ENCODE measurements at places on chromosomes 1 and 21.
A peak's percentile ranks its signal among the peaks of the same experiment; 100 is the strongest.

DNA sequence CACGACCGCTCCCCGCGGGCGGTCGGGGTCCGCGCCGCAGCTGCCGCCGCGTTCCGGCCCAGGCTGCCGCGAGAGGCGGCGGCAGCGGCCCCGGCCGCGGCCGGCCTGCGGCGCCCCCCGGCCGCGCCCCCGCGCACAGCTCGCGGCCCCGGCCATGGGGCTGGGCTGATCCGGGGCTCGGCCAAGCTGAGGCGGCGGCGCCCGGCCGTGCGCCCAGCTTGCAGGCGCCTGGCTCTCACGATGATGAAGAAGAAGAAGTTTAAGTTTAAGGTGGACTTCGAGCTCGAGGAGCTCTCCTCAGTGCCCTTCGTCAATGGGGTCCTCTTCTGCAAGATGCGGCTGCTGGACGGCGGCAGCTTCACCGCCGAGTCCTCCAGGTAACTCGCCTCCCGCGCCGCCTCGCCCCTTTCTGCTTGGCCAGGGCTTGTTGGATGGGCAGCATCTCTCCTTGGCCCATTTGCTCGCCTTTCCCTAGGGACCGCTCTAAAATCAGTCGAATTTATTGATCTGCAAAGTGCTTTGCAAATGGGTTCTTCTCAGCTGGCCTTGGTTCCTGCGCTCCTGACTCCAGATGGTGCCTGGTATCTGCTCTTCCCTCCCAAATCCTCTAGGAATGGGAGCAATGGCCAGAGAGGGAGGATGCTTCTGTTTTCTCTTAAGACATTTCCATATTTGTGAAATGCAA, 431 bp downstream of the EEIG2 start:
- DNase-seq, result peak; percentile 58

DNA sequence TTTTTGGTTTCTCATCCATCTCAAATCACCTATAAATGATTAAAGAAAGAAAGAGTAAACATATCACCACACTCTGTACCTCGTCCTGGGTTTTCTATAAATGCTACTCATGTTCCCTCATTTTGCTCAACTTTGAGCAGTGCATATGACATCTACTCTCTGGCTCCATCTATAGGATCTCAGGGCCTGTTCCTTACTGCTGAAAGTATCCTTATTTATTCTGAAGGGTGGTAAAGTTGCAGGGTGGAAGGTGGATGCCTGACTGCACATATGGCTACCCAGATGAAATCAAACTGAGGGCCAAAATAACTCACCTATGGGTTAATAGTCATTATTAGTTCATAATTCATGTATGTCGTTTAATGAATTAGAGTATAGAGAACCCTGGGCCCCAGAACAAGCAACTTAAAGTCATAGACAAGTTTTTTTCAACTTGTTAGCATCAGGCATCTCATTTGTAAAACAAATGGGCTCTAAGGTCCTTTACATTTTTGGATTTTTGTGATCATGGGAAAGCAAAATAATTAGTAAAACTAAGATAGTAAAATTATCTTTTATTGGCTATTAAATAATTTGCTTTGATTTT, 46.5 kb downstream of the NCF2 start:
- no peak for DNase-seq

GRCh38 chr1:6738987-6739676, 37.5 kb upstream of the DNAJC11 start:
- no peak for DNase-seq

- DNase-seq, result no peak
Observed at GRCh38 chr1:22952694-22953056, 20.0 kb downstream of the LACTBL1 start.

GRCh38 chr1:70820396-70820795, 227.2 kb downstream of the PTGER3 start:
- DNase-seq, result no peak

GRCh38 chr1:10056599-10056987, 23.8 kb downstream of the UBE4B start:
- DNase-seq, result no peak

DNA sequence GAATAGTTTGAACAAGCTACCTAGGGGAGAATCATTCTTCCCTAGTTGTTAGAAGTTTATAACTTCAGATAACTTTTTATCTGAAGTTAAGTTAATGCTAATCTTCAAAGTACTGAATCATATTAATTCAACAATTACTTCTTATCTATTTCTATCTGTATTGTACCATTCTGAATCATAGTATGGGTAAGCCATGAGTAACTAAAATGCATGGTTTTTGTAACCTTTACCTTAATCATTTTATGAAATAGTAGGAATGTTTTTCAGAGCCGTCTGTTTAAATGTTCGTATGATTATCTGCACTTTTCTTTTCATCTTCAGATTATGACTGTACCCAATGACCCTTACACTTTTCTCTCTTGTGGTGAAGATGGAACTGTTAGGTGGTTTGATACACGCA, 50.3 kb upstream of the MPC2 start:
- no peak for DNase-seq

GRCh38 chr1:150981805-150982712, at the start of gene ANXA9:
ANXA9 (plus strand) TSS chr1:150982292; CDS start chr1:150983106, 814 bp downstream.
- DNase-seq, result peak; percentile 68

GRCh38 chr21:32143241-32143939, 135.5 kb downstream of the MIS18A start:
- DNase-seq, result peak; percentile 26

DNA sequence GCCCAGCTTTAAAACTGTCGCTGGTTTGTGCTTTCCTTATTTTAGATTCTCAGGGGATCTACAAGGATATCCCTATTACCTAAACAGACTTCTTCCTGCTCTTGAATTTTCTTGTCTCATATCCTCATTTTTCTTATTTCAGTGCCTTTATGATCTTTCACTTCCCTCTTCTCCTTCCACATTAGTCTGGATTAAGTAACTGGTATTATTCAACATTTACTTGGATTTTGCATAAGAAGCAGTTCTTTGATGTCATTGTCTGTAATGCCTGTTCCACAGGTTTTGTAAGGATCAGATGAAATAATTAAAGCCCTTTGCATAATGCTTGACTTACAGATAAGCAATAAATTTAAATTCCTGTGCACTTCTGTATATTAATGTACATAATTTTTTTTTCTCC, 26.5 kb downstream of the CXADR start:
- no peak for DNase-seq

GRCh38 chr1:17561247-17561548, 21.7 kb downstream of the ARHGEF10L start:
- DNase-seq, result no peak

- DNase-seq, result no peak
Observed at GRCh38 chr1:155453141-155453540, 109.5 kb downstream of the ASH1L start.

DNA sequence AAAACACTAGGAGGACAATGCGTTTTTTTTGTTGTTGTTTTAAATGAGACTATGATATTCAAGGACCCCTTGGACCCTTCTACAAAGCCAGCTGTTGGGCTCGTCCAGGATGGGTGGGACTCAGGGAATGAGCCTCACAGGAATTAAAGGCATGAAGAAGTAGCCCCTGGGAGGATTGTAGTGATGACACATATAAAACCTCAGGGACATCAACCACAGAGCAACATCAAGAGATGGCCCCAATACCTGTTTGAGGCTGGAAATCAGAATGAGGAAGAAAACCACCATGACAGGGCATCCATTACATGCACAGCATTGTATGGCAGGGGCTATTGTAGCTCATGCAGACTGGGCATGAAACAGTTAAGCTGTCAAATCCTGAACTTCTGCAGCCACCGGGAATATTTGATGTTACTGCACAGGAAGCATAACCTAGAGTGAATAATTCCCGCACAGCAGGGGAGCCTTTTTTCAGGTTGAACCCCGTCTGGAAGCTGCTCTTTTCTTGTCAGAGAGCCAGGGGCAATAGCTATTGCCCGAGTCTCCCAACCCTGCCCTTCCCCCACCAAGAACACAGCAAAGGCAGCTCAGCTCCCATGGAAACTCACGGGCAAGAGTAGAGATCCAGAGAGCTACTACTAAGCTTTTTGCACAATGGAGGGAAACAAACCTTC, 140.2 kb upstream of the FGGY start:
- DNase-seq, result peak; percentile 71

DNA sequence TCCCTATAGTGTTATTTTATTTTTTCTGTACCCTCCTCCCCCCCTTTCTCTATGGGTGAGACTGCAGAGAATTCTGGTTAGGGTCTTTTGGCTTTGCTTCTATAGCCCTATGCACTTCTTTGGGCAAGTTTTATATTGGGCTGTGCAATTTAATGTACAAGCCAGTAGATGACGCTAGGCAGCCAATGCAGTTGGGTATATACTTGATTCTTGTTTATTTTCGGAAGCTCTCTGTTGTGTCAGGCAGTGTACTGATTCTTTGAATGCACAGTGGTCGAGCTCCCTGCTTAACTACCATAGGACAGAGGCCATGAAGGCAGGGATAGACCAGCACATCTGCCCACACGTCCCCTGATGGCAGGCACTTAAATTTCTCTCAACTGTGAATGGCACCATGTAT, 34.1 kb upstream of the GPR52 start:
- DNase-seq, result peak; percentile 3

GRCh38 chr1:239733995-239734394, 347.6 kb downstream of the CHRM3 start:
- DNase-seq, result no peak

GRCh38 chr1:50615036-50615750, 191.9 kb upstream of the DMRTA2 start:
- DNase-seq, result no peak

GRCh38 chr1:213683529-213683928, 304.2 kb upstream of the PROX1 start:
- peak; percentile 4 for DNase-seq

DNA sequence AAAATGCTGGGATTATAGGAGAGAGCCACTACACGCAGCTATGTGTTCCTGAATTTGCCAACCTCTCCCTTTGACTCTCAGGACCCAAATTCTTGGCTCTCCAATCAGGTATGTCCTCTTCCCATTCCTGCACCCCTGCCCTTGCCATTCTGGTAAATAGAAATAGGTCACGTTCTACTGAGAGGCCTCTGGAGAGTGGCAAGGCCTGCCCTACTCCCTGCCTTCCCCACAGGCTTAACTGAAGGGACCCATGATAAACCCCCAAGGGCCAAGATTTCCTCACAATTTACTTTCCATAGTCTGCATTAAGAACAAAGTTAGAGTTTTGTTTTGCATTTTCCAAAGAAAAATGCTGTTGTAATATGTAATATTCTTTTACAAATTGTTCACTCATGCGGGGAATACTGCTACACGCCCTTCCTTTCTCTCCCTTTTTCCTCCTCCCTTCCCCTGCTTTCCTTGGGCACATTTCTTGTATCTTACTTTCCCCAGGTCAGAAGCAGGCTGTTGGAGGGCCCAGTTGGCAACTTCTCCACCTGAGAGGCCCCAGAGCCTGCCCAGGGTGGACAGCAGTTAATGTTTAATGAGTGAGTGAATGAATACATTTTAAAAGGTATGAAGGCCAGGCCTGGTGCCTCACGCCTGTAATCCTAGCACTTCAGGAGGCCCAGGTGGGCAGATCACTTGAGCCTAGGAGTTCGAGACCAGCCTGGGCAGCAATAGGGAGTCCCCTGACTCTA, 33.9 kb upstream of the PUM1 start:
- no peak for DNase-seq

GRCh38 chr21:36321325-36322082, 1.5 kb downstream of the MORC3 start:
- peak; percentile 81 for DNase-seq

DNA sequence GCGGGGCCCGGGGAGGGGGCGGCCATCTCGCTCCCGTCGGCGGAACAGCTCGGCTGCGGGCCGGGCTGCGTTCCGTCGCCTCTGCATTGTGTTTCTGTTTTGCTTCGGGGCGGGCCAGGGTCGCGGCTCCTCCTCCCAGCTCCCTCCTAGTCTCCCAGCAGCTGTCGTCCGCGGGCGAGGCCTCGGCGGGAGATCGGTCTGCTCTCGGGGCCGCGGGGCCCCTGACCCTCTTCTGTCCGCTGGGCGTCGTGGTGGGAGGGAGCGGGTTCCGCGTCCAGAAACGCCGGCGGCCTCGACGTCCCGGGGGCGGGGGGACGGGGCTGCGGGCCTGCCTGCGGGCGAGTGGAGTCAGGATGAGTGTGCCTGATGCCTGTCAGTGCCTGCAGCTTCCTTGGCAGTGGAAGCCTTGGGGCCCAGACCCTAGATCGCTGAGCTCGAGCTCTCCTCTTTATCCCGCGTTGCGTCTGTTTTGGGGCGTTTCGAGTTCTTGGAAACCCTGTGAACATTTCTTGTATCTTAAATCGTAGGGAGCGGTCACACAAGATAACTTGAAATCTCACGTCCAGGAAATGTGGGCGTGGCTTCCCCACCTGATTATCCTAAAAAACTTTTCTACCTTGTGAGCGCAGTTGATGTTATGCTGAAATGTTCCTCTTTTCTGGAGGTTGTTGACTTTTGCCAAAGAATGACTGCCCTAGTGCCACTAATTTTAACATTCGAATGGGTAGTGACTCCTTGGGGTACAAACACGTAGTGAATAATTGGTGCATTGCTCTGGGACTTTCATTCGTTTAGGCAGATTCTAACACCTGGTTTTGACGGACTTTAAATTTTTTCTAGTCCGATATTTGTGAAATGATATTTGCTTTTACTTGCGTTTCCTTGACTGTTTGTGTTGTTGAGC, 676 bp downstream of the MORC3 start:
- peak; percentile 85 for DNase-seq

GRCh38 chr1:240917976-240918375, 306.0 kb upstream of the GREM2 start:
- no peak for DNase-seq

DNA sequence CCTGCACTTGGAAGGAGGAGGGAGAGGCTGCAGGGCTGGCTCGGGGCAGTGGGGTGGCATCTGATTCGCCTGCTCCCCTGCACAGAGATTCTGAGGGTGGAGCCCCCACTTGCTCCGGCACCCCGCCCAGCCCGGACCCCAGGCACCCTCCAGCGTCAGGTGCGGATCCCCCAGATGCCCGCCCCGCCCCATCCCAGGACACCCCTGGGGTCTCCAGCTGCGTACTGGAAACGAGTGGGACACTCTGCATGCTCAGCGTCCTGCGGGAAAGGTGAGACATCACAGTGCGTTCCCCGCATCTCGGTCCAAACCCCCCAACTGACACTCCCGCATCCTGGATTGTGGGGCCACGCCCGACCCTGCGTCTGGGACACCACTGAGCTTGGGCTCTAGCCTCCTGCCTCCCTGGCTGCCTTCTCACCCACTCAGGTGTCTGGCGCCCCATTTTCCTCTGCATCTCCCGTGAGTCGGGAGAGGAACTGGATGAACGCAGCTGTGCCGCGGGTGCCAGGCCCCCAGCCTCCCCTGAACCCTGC, 7.9 kb downstream of the ADAMTSL4 start:
- no peak for DNase-seq

DNA sequence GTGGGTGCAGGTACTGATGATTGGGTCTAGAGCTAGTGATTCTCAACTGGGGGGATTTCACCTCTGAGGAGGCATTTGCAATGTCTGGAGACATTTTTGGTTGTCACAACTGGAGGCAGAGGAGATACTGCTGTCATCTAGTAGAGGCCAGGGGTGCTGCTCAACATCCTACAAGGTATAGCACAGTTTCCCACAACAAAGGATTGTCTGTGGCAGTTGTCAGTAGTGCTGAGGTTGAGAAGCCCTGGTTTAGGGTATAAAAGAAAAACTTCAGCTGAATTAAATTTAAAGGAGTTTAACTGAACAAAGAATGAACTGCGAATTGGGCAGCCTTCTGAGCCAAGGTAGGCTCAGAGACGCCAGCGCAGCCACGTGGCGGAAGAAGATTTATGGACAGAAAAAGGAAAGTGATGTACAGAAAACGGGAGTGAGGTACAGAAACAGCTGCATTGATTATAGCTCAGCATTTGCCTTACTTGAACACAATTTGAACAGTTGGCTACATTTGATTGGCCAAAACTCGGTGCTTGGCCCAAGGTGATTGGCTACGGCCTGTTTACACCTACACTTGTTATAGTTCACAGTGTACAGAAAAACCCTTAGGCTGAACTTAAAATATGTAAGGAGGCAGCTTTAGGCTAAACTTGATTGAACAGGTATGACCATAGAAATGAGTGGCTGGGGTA, 40.4 kb downstream of the MPZL1 start:
- DNase-seq, result no peak

All from ELF-1 (cell line).